Lung (tissue), 17 donors: ENCODE measurements at places on chromosomes 6 and 20. TPM values are rescaled to one million over a fixed set of nuclear protein-coding genes. Genes with fewer than 3 reads are reported as not detected.

GRCh38 chr20:19709635-19710335, 48.3 kb upstream of the RIN2 start:
- peak; percentile 16 for DNase-seq

GRCh38 chr6:43399932-43400487, 27.3 kb upstream of the ABCC10 start:
- DNase-seq: no peak

MUC21 gene
- 0.40 TPM for total RNA-seq

- DNase-seq: no peak
These were observed 10.1 kb downstream of the GSS start for GRCh38 chr20:34945315-34946077.

CLPSL1 gene
- total RNA-seq: not detected

GRCh38 chr6:89208551-89208950, 8.6 kb downstream of the GABRR1 start:
- DNase-seq: peak; percentile 25

STMN3 gene
- 18.2 TPM for total RNA-seq

DNA sequence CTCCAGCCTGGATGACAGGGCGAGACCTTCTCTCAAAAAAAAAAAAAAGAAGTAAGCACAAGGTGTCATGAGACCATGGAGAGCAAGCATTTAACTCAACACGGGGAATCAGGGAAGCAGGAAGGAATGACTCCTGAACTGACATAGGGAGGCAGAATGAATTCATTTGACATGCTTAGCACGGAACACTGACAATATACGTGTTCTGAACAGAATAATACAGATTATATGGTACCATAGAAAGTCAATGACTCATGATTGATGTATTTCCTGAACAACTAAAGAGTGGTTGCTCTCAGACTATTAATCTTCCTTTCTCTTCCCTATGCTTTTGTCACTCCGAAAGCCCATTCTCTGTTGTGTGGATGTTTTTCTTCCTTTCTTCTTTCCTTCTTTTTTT, 20.7 kb upstream of the ASIP start:
- no peak for DNase-seq

DNA sequence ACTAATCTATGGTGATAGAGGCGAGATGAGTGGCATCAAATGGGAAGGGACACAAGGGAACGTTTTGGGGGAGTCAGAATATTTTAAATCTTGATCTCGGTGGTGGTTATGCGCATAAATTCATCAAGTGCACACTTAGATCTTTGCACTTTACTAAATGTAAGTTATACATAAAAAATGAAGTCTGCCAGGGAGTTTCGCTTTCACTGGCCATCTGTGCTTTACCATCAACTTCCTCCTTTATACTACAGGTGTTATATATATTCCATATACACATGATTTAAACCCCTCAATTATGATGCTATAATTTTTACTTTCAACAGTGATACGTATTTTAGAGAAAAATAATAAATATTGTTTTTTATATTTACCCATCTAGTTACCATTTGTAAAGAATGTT, 97.6 kb upstream of the AKIRIN2 start:
- DNase-seq: no peak

DNA sequence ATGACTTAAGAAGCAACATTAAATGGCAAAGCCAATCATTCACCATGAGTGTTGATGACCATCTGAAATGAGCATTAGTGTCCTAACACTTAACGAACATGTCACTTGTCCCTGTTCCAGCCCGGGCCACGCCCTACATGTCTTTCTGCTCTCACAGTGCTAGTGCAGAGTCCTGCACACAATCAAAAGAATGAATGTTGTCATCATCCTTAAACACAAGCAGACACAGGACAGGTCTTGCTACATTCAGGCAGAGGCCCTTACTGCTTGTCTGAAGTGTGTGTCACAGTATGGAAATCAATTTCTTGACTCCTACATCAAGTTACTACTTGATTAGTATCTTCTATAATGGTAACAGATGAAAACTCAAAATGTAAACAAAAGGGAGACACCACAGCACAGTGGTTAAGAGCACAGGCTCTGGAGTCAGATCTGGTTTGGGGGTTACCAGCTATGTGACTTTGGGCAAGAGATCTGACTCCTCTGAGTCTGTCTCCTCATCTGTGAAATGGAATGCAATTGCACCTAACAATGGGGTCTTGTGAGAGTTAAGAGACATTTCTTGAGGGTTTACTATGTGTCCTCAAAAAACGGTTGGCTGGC, 17.4 kb downstream of the UBE2V1 start:
- DNase-seq: no peak

SAMD10 gene
- total RNA-seq: 2.3 TPM

DNA sequence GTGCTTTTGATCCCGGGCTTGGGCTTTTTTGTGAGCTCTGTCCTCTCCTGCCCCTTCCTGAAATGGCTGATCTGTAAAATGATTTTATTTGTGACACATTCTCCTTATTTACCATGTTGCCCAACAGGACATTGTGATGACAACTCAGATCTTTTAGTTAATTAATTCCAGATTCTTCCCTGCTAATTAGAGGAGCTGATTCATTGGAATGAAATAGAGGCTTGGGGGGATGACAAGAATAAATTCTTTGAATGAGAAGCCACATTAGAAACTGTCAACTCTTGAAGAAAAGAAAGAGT, 26.1 kb upstream of the GABRR1 start:
- no peak for DNase-seq

DNA sequence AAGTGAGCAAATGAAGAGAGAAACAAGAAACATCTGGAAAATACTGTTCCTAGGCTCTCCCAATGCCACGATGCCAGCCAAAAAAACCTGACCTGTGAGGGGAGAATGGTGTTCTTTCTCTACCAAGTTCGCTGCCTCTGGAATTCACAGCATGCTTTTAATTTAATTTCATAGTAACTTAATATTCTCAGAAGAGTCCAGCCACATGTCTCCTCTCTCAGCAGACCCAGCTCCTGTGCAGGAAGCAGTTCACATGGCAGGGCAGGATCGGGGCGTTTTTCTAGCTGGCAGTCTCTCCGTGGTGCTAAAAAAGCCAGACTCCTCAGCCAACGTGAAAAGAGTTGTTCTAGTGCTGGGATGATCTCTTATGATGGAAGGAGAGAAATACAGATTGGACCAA, 57.5 kb downstream of the BFSP1 start:
- no peak for DNase-seq

PPP1R16B gene
- 6.0 TPM for total RNA-seq

- DNase-seq: no peak
These were observed 49.9 kb downstream of the PPP1R16B start for GRCh38 chr20:38855356-38855755.

- DNase-seq: peak; percentile 74
These were observed at the start of gene PABPC1L for GRCh38 chr20:44909872-44910689. TSS of gene PABPC1L (plus strand) at chr20:44910060. CDS start at chr20:44910144, 84 bp downstream.

DNA sequence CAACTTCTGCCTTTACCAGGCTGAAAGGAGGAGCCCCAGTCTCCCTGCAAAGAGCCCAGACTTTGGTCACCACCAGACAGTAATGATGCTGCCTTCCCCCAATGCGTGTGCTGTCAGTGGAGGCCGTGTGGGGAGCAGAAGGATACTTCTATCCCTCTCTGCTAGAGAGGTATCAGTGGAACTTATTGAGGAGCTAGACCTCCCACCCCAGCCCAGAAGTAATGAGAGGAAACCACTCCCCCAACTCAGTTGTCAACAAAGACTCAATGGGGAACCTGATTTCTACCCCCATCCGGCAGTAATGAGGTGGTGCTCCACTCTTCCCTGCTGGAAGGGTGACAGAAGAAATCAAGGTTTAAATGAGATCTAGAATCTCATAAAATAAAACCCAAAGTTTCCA, 4.4 kb upstream of the WFDC8 start:
- DNase-seq: no peak

- DNase-seq: no peak
These were observed 11.3 kb downstream of the NFATC2 start for GRCh38 chr20:51531141-51531710.

DNA sequence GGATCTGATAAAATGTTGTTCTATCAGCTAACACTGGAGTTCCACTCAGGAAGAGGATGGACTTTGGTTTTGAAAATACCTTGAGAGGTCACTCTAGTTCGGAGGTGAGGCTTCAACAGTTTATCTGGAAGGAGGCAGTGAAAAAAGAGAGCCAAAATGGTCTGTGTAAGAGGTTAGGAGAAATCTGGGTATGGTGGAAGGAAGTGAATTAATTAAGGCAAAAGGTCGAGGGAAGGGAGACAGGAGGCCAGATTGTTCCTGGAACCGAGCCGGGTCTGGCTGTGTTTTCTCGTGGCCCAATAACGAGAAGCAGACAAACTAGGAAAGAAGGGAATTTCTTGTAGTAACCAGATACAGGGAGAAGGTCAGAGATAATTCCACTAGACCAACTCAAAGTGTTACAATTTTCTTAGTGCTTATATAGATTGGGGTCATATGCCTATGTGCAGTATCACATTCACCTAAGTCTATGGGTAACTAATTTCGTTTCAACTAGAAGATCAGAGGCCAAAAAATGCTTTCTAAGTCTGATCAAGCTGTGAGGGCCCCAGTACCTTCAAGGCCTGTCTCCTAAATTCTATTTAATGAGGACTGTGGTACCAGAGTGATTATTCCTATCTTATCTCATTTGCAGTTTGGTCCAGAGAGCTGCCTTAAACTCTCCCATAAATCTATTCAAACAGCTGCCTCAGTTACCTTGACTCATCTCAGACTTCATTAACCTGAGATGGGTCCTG, 96.0 kb upstream of the SNX9 start:
- DNase-seq: no peak

DNA sequence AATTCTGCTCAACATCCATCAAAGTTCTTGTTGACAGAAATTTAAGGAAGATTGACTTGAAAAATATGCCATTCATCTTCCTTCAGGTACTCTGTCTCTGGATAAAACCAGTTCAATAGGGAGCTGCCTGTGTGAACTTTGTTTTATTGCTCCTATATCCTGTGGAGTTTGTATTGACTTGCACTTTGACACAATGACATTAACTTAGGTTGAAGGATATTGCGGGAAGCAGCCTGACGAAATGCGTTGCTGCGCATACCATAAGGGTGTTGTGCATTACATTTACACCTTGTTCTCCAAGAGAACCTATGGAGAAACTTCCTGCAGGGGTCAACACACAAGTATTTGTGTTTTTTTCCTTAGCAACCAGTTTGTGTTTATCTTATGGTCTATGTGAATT, 185.4 kb upstream of the GRIK2 start:
- no peak for DNase-seq

GRCh38 chr6:160160929-160161646, 39.5 kb downstream of the SLC22A1 start:
- no peak for DNase-seq

PRSS35 gene
- total RNA-seq: 0.46 TPM

CST4 gene
- total RNA-seq: not detected

DNA sequence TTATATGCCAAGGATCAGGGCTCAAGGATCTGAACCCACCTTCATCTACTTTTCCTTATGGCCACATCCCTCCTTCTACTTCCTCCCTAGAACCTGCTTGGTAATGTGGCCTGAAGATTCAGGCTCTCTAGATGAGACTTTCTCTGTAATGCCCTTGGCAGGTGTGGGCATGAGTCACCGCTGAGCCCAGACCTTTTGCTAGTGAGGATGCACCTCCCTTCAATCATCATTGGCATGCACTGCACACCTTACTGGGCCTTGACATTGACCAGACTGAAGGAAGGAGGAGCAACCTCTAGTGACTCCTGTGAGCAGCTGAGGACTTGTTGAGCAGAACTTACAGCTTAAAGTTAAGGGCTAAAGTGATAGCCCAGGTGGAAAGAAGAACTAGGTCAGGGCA, 405.3 kb downstream of the MAFB start:
- no peak for DNase-seq

DNA sequence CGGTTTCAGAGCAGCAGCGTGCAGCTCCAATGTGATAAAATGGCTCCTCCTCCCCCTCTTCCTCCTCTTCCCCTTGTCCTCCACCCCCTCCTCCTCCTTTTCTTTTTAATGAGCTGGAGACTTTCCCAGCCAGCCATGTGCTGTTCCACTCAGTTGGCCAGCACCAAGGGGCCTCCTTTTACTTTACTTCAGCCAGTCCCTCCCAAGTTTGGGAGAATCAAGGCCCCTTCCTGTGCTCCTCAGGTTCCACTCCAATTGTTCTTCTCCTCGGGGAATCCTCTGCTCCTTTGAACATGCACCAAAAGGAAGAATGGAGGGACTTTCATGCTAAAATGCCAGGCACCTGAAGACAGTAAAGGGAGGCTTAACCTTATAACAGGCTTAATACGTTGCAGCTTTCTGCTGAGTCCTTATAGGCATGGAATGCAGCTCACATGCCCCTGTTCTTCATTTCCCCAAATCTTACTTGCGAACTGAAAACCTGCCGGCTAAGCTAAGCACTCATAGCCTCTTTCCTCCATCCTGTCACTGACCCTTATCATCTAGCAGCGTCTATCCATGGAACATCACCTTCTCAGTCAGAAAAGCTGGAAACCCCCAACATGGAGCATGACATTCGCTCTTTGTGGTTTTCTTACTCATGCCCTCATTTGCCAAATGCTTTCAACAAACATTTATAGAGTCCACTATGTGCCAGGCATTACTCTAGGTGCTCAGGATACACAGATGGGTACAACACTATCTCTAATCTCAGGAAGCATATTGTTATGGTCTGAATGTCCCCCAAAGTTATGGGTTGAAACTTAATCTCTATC, 170.6 kb downstream of the PHACTR1 start:
- no peak for DNase-seq

CALHM5 gene
- total RNA-seq: 3.0 TPM

DNA sequence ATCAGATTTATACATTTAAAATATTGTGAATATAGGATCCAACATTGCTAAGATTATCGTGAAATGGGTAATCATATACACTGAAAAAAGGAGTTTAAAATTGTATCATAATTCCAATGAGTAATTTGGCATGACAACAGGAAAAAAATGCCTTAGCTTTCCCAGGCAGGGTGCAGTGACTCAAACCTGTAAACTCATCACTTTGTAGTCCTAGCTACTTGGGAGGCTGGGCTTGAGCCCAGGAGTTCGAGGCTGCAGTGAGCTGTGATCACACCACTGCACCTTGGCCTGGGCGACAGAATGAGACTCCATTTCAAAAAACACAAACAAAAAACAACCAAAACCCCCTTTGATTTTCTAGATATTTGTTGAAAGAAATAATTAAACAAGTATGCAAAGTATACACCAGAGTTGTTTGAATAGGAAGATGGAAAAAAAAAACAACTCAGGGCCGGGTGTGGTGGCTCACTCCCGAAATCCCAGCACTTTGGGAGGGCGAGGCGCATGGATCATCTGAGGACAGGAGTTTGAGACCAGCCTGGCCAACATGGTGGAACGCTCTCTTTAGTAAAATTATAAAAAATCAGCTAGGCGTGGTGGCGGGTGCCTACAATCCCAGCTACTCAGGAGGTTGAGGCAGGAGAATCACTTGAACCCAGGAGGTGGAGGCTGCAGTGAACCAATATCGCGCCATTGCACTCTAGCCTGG, 98.7 kb downstream of the TRERF1 start:
- DNase-seq: no peak

PPP1R3G gene
- 0.58 TPM for total RNA-seq

DNA sequence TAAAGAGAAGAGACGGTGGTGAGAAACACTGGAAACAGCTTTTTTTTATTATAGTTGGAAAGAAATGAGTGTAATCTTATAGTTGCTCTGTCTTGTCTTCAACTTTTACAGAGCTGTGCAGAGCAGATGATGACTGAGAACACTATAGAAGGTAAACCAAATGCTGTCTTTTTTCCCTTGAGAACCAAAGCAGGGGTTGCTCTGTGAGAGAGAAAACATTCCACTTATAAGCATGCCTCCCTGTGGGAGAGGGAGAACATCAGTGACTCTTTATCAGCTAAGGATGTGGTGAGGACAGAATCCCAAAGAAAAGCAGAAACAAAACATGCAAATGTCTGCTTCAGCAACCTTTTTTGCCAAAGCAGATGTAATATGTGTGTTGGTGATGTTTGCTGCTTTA, 179.3 kb upstream of the HDDC2 start:
- DNase-seq: no peak

GRCh38 chr20:60362531-60362930, 404.3 kb downstream of the CDH26 start:
- DNase-seq: peak; percentile 29
